ENCODE measurements at places on chromosomes 5 and 9.
A peak's percentile ranks its signal among the peaks of the same experiment; 100 is the strongest.

GRCh38 chr5:68220260-68220659 is 4.7 kb downstream of the PIK3R1 start:
- no peak for DNase-seq

DNA sequence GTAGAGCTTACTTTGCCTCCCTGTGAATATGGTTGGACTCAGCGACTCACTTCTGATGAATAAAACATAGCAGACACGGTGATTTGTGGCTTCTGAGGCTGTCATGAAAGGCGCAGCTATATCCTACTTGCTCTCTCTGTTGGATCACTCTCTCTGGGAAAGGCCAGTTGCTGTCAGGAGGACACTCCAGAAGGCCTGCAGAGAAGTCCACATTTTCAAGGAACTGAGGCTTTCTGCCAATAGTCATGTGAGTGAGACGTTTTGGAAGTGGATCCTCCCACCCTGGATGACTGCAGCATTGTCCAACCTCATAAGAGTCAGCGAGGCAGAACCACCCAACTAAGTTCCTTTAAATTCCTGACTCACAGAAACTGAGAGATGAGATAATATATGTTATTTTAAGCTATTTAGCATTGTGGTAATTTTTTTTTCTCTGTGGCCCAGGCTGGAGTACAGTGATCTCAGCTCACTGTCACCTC is 156.0 kb upstream of the MAST4 start:
- DNase-seq, result peak; percentile 10

GRCh38 chr5:107826311-107827000 is 155.7 kb upstream of the EFNA5 start:
- DNase-seq, result no peak

DNA sequence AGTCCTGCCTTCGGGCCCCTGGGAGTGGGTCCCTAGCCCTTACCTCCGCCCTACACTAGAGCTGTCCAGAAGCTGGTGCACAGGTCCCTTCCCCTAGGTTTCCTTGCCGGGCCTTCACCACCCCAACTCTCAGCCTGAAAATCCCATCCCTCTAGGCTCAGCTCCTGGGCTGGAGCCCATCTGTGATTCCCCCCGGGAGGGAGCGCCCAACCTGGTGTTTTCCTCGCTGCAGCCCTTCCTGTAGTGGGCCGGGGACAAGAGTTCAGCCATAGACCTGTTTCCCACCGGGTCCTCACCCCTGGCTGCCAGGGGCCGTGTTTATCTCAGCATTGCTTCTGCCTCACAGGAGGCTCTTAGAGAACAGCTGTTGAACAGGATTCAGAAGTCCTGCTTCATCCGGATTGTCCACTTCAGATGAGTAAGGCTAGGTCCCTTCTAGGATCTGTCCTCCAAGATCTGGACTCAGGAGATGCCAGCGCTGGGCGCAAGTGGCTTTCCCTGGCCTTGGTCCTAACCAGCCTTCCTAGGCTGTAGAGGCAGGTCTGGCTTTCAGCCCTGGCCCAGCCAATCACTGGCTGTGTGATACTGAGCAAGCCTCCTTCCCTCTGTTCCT is 965 bp downstream of the GLIPR2 start:
- DNase-seq, result no peak

DNA sequence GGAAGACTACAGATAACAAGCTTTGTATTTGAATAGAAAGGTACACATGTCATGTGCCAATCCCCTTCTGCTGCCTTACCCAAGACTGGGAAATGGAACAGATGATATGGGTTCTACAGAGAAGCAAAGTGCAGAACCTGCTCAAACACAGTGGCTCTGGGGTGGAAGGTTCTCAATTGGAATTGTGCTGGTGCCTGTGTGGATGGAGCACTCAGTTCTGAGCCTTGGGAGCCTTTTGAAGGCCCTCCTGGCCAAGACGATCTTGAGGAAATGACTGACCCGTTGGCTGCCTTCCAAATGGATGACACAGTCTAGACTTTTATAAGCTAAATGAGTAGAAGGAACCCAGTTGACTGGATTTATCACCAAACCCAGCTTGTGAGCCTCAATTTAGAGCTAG is 4.2 kb upstream of the PRSS3 start:
- no peak for DNase-seq

- no peak for DNase-seq
These were observed 2.5 kb downstream of the RAPGEF1 start for GRCh38 chr9:131737426-131737825.

- DNase-seq, result no peak
These were observed 183.5 kb downstream of the ROR2 start for GRCh38 chr9:91766315-91767069.

- no peak for DNase-seq
These were observed 621 bp upstream of the GCNT4 start for GRCh38 chr5:75053054-75053303.

DNA sequence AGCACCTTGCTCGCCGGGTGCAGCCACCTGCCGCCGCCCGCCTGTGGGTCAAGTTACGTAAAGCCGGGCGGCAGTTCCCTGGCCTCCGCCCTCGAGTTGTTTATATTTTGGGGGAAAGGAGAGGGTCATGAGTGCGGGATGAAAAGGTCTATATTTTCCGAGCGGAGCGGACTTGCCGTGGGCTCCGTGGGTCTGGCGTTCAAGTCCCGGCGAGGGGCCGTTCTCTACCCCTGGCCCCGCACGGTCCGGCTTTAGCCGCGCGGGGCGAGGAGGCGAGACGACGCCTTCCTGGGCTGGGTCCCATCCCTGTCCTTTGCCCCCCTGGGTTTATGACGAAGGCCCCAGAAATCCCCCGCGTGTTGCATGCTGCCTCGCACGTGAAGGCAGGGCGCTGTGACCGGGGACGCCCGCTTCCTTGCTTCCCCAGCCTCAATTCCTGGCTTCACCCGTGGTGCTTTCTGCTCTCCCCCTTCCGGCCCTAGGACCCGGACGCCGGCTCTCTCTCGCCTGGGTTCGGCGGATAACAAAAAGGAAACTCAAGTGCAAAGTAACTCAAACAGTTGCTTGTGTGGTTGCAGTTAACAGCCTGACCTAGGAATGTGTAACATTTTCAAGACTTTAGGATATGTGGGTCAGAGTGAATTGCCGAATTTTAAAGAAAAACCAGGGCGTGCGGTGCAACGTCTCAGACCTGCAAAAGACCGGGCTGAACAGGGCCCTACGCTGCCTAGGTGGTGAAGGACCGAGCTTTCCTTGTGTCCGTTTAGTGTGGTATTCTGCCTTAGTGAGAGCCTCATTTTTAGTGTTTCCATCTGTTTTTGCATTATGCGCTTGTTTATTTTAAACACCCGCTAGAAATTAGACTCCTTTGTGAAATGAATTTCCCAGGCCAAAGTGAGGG is 810 bp downstream of the VPS13A start:
- peak; percentile 55 for DNase-seq

DNA sequence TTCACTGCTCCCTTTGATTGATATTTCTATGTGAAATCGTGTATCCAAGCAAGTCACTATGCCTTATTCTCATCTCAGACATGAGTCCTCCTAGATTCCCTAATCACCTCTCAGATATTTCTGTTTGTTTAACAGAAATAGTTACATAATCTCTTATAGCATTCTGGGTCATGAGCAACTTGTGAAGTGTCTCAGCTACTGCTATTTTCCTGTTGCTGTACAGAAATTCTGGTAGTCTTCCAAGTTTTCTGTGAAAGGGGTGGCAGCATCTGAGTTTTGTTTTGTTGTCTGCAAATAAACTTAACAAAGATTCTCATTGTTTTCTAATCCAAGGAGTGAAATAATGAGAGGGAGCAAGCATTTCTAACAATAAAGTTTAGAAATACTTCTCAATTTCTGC is 256.9 kb upstream of the ST8SIA4 start:
- no peak for DNase-seq

Data from Kasumi-1 (cell line).